A549 treated with Hydrocortisone at 1 μM for 4 hours (cell line): ENCODE measurements at places on chromosomes 13 and 19. TPM values are rescaled to one million over a fixed set of nuclear protein-coding genes. Genes with fewer than 3 reads are reported as not detected.

AP1M2 gene
- 29.1 to 51.6 TPM (median 39.6 TPM) in 5 replicates for total RNA-seq

SYNE4 gene
- 0.18 to 0.29 TPM (median 0.22 TPM) in 5 replicates for total RNA-seq

LRRC25 gene
- total RNA-seq = not detected in 5 replicates

TBXA2R gene
- 0.86 to 1.5 TPM (median 1.0 TPM) in 5 replicates for total RNA-seq

SIGLEC6 gene
- total RNA-seq = not detected in 5 replicates

PPP2R1A gene
- 178 to 309 TPM (median 306 TPM) in 5 replicates for total RNA-seq

ZNF677 gene
- not detected in 5 replicates for total RNA-seq

SPACA7 gene
- not detected in 5 replicates for total RNA-seq

CADM4 gene
- total RNA-seq = 7.7 to 11.6 TPM (median 8.9 TPM) in 5 replicates

ZNF730 gene
- total RNA-seq = not detected in 5 replicates
